ENCODE measurements at places on chromosomes 6 and 20.

DNA sequence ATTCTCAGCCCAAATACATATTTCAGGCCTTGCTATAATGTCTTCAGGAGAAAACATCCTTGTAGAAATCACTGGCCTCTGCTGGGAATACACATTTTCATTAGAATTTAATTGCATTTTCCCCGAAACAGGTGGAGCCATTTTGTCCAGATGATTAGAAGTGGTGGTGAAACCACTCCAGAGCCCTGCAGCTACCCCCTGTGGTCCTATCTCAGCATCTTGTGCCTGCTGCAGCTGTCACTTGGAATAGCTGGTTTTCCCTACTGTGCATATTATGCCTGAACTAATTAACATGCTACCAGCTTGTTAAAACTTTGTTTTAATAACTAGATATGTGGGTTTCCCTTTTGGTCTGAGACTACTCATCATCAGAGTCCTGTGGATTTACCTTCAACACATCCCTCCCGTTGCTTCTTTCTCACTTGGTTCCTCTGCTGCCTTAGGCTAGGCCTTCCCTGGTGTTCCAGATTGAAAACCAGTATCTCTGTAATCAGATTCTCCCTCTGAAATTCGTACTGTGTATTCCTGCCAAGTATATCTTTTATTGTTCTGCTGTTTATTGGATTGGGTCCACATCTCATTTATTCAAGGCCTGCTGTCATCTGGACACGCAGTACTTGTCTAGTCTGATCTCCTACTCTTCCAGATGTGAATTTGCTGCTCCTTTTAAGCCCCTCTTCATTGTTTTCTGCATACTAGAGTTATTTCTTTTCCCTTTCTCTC, 15.2 kb downstream of the DNAH8 start:
- DNase-seq, result peak; percentile 33

GRCh38 chr6:139821676-139822223, 447.3 kb upstream of the CITED2 start:
- DNase-seq, result no peak

GRCh38 chr6:38179794-38180430, 360.4 kb downstream of the ZFAND3 start:
- DNase-seq, result no peak

DNA sequence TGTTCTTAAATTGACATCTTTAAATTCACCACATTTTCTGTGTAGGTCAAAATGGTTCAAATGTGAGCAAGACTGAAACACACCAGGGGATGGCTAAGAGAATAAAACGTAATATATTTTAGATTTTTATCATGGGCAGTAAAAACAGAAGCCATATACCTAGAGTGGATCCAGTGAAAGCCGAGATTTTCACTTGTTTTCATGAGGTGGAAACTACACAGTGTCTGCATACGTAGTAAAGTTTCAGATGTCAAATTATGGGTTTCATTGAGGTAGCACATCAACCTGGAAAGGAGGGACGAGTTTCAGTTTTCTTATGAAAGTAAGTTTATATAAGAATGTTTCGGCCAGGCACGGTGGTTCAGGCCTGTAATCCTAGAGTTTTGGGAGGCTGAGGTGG, 25.9 kb downstream of the METTL24 start:
- DNase-seq, result no peak

GRCh38 chr6:18533793-18534192, 146.6 kb downstream of the RNF144B start:
- no peak for DNase-seq

- DNase-seq, result no peak
Measured at GRCh38 chr20:61356196-61356595, 104.1 kb downstream of the CDH4 start.

GRCh38 chr20:51596668-51597388, 54.3 kb upstream of the NFATC2 start:
- no peak for DNase-seq

- peak; percentile 25 for DNase-seq
Measured at GRCh38 chr20:36051318-36052116, 83.1 kb downstream of the CNBD2 start.

DNA sequence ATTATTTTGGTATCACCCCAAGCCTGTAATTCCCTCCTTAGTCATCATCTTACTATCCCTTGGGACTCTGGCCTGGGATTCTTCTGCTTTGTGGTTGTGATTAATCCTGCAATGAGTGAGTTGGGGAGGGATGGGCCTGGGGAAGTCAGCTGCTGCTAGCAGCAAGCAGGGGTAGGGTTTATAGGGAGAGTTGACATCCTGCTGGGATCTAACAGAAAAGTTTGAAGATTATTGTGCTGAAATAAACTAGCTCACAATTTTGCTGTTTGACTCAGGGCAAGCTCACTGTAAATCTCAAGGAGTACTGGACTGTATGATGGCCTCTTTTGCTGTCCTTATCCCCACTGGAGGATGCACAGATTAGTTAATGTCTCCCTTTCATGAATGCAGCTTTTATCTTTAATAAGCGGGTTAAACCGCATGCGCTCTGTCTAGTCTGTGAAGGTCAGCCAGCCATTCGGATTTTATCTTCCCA, 83.4 kb downstream of the JARID2 start:
- no peak for DNase-seq

- DNase-seq, result no peak
Measured at GRCh38 chr20:46416421-46416820, 10.0 kb upstream of the ELMO2 start.

DNA sequence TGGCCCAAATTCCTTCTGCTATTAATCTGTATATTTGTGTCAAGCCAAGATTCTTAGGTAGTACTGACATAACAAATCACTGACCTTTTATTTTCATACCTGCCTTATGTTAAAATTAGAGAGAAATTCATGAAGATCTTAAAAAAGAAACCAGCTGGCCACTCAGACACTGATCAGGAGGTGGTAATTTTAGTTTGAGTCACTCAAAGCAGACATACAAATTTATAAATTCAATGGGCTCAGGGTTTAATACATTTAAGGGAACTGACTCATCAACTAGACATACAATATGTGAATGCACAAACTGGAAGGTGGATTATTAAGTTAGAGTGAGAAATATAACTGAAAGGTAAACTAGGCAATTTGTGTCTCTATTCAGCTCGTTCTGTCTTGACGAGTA, 711.9 kb upstream of the EYS start:
- no peak for DNase-seq

GRCh38 chr6:84218091-84218490, 9.4 kb downstream of the CEP162 start:
- DNase-seq, result no peak

DNA sequence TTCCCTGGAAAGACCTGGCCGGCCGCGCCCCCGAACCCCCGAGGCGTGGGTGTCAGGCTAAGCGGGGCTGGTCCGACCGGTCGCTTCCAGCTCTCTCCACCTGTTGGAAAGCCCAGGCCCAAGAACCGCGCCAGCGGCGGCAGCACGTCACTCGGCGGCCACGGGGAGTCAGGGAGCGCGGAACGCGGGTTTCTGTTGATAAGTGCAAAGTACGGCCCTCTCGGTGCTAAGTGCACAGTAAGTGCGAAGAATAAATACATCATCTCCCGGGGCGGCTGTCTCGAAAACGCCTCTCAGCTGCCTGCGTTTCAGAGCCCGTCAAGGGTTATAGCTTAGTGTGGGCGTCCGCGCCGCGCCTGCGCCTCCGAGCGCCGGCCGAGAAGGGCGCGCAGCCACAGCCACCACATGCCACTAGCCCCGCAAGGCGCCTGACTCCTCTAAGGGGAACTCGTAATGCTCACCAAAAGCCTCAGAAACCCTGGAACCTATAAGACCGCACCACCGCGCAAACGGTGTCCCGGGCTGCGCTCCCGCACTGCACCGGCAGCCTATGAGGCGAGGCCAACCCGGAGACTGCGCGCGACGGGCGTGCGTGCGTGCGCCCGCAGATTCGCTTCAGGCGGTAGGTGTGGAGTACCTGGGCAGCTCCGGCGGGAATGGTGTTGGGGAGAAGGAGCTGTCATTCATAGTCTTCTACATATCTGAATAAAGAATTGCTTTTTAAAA, 9.2 kb upstream of the TBX18 start:
- DNase-seq, result no peak

DNA sequence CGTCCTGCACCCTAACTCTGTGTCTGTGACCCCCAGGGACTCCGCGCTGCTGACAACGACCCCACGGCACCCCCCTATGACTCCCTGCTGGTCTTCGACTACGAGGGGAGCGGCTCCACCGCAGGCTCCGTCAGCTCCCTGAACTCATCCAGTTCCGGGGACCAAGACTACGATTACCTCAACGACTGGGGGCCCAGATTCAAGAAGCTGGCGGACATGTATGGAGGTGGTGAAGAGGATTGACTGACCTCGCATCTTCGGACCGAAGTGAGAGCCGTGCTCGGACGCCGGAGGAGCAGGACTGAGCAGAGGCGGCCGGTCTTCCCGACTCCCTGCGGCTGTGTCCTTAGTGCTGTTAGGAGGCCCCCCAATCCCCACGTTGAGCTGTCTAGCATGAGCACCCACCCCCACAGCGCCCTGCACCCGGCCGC, 129.0 kb downstream of the TAF4 start:
- no peak for DNase-seq

GRCh38 chr6:104789770-104790190, 69.9 kb downstream of the HACE1 start:
- DNase-seq, result peak; percentile 3

GRCh38 chr6:20879526-20879925, 345.3 kb downstream of the CDKAL1 start:
- DNase-seq, result no peak

- DNase-seq, result no peak
Measured at GRCh38 chr20:22442318-22442717, 142.1 kb downstream of the FOXA2 start.

DNA sequence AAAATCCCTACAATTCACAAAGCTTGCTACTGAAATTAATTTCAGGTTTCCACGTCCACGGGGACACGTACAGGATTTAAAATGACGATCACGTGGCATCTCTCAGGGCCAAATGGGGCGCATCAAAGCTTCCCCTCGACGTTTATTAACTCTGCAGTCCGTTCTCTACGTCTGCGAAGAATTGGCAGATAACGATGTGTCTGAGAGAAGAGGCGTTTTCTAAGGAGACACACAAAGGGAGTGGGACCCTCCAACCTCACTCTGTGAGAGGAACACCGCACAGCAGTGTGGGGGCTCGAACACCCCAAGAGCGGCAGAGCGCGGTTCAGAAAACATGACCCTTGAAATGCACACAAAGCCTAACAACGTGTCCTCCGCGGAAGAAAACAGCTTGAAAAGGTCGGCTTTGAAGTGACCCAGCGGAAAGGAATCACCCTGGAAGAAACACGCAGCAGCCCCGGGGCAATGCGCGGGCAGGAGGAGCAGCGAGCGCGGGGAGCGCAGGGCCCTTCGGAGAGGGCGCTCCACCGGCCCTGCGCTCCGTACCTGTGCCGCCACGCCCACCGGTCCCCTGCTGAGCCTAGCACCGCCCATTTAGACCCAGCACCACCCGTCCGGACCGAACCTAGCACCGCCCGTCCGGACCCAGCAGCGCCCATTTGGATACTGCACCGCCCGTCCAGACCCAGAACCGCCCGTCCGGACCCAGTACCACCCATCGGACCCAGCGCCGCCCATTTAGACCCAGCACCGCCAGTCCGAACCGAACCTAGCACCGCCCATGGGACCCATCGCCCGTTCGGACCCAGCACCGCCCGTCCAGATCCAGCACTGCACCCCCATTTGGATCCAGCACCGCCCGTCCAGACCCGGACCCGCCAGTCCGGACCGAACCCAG, 1.1 kb upstream of the AFDN start:
- DNase-seq, result peak; percentile 69

DNA sequence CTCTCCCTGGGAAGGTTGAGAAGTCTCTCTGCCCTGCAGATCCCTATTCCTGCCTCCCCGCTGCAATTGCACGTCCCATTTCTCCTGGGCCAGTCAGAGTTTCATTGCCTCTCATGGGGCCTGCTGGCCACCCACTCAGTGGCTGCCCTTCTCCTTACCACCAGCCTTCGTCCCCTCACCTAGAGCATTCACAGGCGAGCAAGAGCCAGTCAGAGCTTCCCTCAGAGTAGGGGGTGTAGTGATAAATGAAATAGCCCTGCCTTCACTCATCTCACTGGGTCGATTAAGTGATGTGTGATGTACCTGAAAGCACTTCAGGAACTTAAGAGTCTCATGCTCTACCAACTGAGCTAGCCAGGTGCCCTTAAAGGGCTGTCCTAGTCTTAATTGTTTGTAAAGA, 52.0 kb upstream of the FANCE start:
- no peak for DNase-seq

- peak; percentile 50 for DNase-seq
Measured at GRCh38 chr6:33324125-33324524, 6.6 kb upstream of the ZBTB22 start.

DNA sequence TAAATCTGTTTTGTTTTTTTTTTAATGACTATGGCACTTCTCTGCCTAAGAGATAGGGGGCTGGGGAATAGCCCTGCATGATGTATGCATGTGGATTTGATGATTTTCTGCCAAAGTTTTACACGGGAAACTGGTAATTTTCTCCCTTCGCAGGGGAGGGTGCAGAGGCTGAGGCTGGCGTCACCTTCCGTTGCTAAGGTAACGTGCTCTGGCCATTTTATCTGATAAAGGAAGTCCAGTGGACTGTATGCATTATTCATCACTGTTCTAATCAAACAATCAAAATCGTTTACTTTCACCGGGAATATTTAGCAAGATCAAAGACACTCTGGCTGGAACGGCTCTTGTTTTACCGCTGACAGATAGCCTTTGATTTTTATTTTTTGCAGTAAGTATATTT, 789 bp downstream of the PHACTR1 start:
- DNase-seq, result peak; percentile 33

DNA sequence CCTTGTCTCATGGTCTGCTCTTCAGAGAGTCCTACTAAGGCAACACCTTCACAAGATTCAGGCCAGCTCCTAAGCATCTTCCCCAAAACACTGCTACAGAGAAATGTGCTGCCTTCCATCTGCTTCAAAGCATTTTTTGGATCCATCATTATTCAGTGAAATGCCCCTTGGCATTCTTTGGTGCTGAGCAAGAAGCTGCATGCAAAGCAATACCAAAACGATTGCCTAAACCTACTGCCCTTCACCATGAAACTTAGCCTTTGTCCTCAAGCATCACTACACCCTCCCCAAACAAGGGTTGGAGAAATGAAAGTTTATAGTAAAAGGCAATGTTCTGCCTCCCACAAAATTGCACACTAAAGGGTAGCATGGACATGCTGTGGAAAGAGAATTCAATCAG, 93.5 kb downstream of the SNAP25 start:
- DNase-seq, result no peak

GRCh38 chr6:111057074-111057752, 30.1 kb upstream of the SLC16A10 start:
- DNase-seq, result peak; percentile 59

DNA sequence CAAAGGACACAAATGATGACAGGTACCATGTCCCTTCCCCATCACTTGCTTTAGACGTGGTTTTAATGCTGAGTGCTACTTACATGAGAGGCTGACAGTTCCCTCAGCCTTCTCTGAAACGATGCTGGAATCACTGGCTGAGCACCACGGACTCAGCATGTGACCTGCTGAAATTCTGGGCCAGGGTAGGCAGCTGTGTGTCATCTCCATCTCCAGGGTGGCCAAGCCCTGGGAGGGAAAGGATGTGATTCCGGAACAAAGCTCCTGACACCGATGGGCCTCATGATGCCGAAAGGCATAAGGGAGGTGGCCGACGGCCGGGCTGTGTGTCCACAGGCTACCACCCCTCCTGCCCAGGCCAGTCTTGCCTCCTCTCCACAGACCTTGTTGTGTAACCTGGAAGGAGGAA, 184.3 kb upstream of the CST7 start:
- DNase-seq, result no peak

GRCh38 chr6:100962466-100962865, 81.3 kb upstream of the ASCC3 start:
- no peak for DNase-seq

GRCh38 chr20:62437496-62437895, 10.2 kb upstream of the RBBP8NL start:
- no peak for DNase-seq

GRCh38 chr6:28303570-28303969, 22.2 kb downstream of the PGBD1 start:
- no peak for DNase-seq
